ENCODE measurements at places on chromosomes 3 and 15.

- no peak for DNase-seq
- H3K4me1 ChIP-seq = peaks cover 17% of the 10 kb centered on the region
- no peaks in the 10 kb centered on the region for H3K27me3 ChIP-seq
Observed at GRCh38 chr3:46881596-46882376, 4.3 kb downstream of the PTH1R start.

- H3K27ac ChIP-seq = no peak overlapping the region
- H3K4me1 ChIP-seq = peaks cover 9% of the 10 kb centered on the region
- DNase-seq = no peak
Observed at GRCh38 chr3:53350652-53351051, 3.3 kb upstream of the DCP1A start.

GRCh38 chr15:47963265-47963664, 157.5 kb upstream of the SLC24A5 start:
- no peak for DNase-seq
- H3K4me3 ChIP-seq = no peak overlapping the region
- H3K4me1 ChIP-seq = no peaks in the 10 kb centered on the region
- no peaks in the 10 kb centered on the region for H3K36me3 ChIP-seq
- no peaks in the 10 kb centered on the region for H3K27me3 ChIP-seq

DNA sequence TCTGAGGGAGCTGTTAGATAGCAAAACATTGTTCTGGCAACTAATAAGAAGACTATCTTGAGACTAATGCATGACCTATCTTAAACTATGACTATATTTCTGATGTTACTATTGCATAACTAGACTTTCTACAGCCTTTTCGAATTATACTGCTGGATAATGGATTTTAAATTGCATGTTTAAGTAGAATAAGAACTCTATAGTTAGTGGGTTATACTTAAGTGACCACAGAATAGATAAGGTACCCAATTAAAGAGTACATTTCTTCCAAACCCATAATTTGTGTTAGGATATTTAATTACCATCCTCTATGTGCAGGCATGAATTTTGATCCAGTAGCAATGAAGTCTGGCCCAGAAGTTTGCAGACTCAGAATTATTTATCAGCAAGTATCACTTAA, 44.6 kb upstream of the SPPL2A start:
- H3K4me1 ChIP-seq = no peaks in the 10 kb centered on the region
- DNase-seq = no peak
- no peaks in the 10 kb centered on the region for H3K36me3 ChIP-seq
- H3K4me3 ChIP-seq = no peak overlapping the region
- no peaks in the 10 kb centered on the region for H3K27me3 ChIP-seq

DNA sequence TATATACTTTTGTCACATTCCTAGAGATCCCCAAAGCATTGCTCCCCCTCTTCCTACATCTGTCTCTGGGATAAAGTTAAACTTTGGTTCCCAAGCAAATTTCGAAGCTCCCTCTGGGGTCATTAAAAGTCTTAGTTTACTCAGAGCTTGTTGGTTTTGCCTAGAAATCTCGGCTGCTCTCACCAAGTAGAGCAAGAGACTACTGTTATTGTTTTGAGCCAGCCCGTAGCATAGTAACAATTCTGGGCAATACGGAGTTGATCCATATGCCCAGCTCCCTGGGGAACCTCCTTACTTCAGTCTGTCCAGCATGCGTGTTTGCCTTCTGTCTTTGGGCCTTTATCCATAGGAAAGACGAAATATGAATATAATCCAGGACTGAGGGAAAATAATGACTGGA, 10.0 kb upstream of the P3H2 start:
- DNase-seq = no peak
- H3K27me3 ChIP-seq = no peaks in the 10 kb centered on the region
- no peak overlapping the region for H3K4me3 ChIP-seq
- H3K27ac ChIP-seq = no peak overlapping the region
- no peaks in the 10 kb centered on the region for H3K36me3 ChIP-seq
- no peaks in the 10 kb centered on the region for H3K4me1 ChIP-seq

- no peaks in the 10 kb centered on the region for H3K27me3 ChIP-seq
- H3K4me1 ChIP-seq = no peaks in the 10 kb centered on the region
- no peaks in the 10 kb centered on the region for H3K36me3 ChIP-seq
- no peak for DNase-seq
- H3K27ac ChIP-seq = no peak overlapping the region
Observed at GRCh38 chr3:111692593-111693552, 97.7 kb upstream of the ZBED2 start.

GRCh38 chr3:39755100-39755499, 54.3 kb upstream of the MYRIP start:
- no peak for DNase-seq
- no peak overlapping the region for H3K4me3 ChIP-seq
- no peak overlapping the region for H3K27ac ChIP-seq
- H3K36me3 ChIP-seq = no peaks in the 10 kb centered on the region
- no peaks in the 10 kb centered on the region for H3K4me1 ChIP-seq

- H3K27ac ChIP-seq = no peak overlapping the region
- no peaks in the 10 kb centered on the region for H3K36me3 ChIP-seq
- no peaks in the 10 kb centered on the region for H3K27me3 ChIP-seq
- no peak for DNase-seq
- H3K4me3 ChIP-seq = no peak overlapping the region
Observed at GRCh38 chr3:25385807-25386460, 42.1 kb upstream of the RARB start.

- H3K27ac ChIP-seq = no peak within 1 kb of the TSS
- peaks cover 8% of the 10 kb centered on the region for H3K4me1 ChIP-seq
- no peaks in the 10 kb centered on the region for H3K36me3 ChIP-seq
- H3K4me3 ChIP-seq = no peak within 1 kb of the TSS
Observed at GRCh38 chr3:185552358-185552877, at the start of gene LIPH. TSS of gene LIPH (minus strand) at chr3:185552588. CDS start at chr3:185552471, 117 bp downstream.

GRCh38 chr15:57451555-57451954, 75.2 kb downstream of the CGNL1 start:
- DNase-seq = no peak
- no peak overlapping the region for H3K27ac ChIP-seq
- H3K36me3 ChIP-seq = no peaks in the 10 kb centered on the region
- no peaks in the 10 kb centered on the region for H3K4me1 ChIP-seq

GRCh38 chr3:127525373-127525772, 65.2 kb downstream of the TPRA1 start:
- H3K4me1 ChIP-seq = no peaks in the 10 kb centered on the region
- peaks cover 19% of the 10 kb centered on the region for H3K27me3 ChIP-seq
- H3K4me3 ChIP-seq = no peak overlapping the region
- no peak for DNase-seq
- H3K27ac ChIP-seq = no peak overlapping the region

DNA sequence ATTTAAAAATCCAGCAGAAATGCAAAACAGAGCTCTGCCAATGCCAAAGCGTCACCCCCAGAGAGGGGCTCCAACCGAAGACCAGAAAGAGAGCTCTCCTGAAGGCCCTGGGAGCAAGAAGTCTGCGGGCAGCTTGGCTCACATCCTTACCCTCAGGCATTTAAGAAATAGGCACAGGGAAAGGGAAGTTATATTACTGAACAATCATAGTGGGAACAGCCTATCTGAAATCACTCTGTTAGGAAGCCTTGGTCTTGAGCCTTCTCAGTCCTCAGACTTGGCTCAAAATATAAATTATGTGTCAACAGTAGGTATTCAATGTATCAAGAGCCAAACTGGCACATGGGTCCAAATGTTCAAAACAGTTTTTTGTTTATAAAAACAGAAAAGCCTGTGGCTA, 10.3 kb upstream of the PPARG start:
- H3K36me3 ChIP-seq = no peaks in the 10 kb centered on the region
- no peaks in the 10 kb centered on the region for H3K4me1 ChIP-seq
- H3K27me3 ChIP-seq = no peaks in the 10 kb centered on the region

GRCh38 chr15:80183886-80184285, 31.1 kb downstream of the FAH start:
- H3K4me1 ChIP-seq = no peaks in the 10 kb centered on the region
- no peaks in the 10 kb centered on the region for H3K27me3 ChIP-seq
- peaks cover 94% of the 10 kb centered on the region for H3K36me3 ChIP-seq
- no peak overlapping the region for H3K4me3 ChIP-seq

DNA sequence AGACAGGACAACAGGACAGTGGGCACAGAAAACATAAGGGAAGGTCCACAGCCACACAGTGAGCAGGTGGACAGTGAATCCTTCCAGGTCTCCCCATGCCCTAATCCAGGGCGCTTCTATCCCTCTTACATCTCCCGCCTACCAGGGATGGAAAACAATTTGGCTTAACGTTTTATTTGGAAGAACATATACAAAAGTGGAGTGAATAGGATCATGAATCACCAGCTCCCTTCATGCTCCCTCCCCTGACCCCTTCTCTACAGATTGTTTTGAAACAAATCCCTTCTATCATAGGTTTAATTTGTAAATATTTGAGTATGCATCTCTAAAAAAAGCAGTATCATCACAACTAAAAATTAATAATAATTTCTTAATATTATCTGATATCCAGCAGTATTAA, 52.5 kb downstream of the CLDN11 start:
- no peaks in the 10 kb centered on the region for H3K27me3 ChIP-seq
- H3K27ac ChIP-seq = no peak overlapping the region
- no peak for DNase-seq
- H3K36me3 ChIP-seq = no peaks in the 10 kb centered on the region

GRCh38 chr3:114450008-114450596, 156.3 kb downstream of the TIGIT start:
- H3K27me3 ChIP-seq = no peaks in the 10 kb centered on the region
- H3K4me3 ChIP-seq = no peak overlapping the region
- no peaks in the 10 kb centered on the region for H3K4me1 ChIP-seq
- no peaks in the 10 kb centered on the region for H3K36me3 ChIP-seq
- no peak overlapping the region for H3K27ac ChIP-seq

GRCh38 chr15:48120745-48121144, at the start of gene SLC24A5:
TSS of gene SLC24A5 (plus strand) at chr15:48120990. CDS start at chr15:48121045, 55 bp downstream.
- H3K4me1 ChIP-seq = no peaks in the 10 kb centered on the region
- H3K27me3 ChIP-seq = no peaks in the 10 kb centered on the region
- DNase-seq = no peak
- no peak within 1 kb of the TSS for H3K27ac ChIP-seq
- no peaks in the 10 kb centered on the region for H3K36me3 ChIP-seq

DNA sequence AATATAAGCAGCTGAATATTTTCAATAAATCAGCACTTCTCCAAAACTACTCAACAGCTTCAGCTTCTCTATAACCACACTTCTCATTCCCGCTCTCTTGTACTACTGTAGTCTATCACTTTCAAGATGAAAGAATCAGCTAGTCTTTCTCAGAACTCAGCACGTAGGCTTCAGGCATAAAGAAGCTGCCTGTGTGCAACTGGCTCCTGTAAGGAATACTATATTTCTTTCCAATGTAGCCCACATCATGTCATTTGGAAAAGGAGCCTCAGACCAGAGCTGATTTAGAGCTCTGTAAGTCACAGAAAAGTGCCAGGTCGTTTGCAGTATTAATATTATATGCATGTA, 62.3 kb downstream of the FMN1 start:
- H3K36me3 ChIP-seq = no peaks in the 10 kb centered on the region
- DNase-seq = no peak
- no peak overlapping the region for H3K27ac ChIP-seq
- no peaks in the 10 kb centered on the region for H3K4me1 ChIP-seq
- H3K4me3 ChIP-seq = no peak overlapping the region

GRCh38 chr15:52146776-52147175, 34.2 kb upstream of the BCL2L10 start:
- peaks cover 18% of the 10 kb centered on the region for H3K36me3 ChIP-seq
- no peak overlapping the region for H3K27ac ChIP-seq
- no peak for DNase-seq
- no peaks in the 10 kb centered on the region for H3K27me3 ChIP-seq

- no peak overlapping the region for H3K4me3 ChIP-seq
- H3K4me1 ChIP-seq = no peaks in the 10 kb centered on the region
- no peaks in the 10 kb centered on the region for H3K27me3 ChIP-seq
- no peak for DNase-seq
- H3K27ac ChIP-seq = no peak overlapping the region
- H3K36me3 ChIP-seq = no peaks in the 10 kb centered on the region
Observed at GRCh38 chr3:130839813-130840212, 54.1 kb upstream of the ATP2C1 start.

- no peak for DNase-seq
- no peak overlapping the region for H3K4me3 ChIP-seq
- H3K36me3 ChIP-seq = peaks cover 56% of the 10 kb centered on the region
- peak overlapping the region; percentile 39 for H3K27ac ChIP-seq
- H3K27me3 ChIP-seq = no peaks in the 10 kb centered on the region
Observed at GRCh38 chr3:33132019-33132360, 18.2 kb downstream of the CRTAP start.
